ENCODE measurements at places on chromosomes 16 and 17. TPM values are rescaled to one million over a fixed set of nuclear protein-coding genes. Genes with fewer than 3 reads are reported as not detected.

Gene KRTAP4-9
- not detected for total RNA-seq

Gene CCL5
- 14.9 TPM for total RNA-seq

Gene CD300LB
- total RNA-seq, result 0.49 TPM

Gene ZNF469
- total RNA-seq, result 3.7 TPM

Measured in mucosa of gallbladder (tissue), 1 donor.